Mononuclear cell (primary cell): ENCODE measurements at places on chromosomes 11 and 22. TPM values are rescaled to one million over a fixed set of nuclear protein-coding genes. Genes with fewer than 3 reads are reported as not detected.

Gene JAML
- 90.4 TPM for total RNA-seq

Gene MYEOV
- 2.3 TPM for total RNA-seq

Gene HEPN1
- not detected for total RNA-seq

Gene UBQLN3
- 0.21 TPM for total RNA-seq

Gene NAP1L4
- 272 TPM for total RNA-seq

Gene CRYAB
- total RNA-seq = not detected

Gene DEFB131B
- total RNA-seq = not detected

Gene ASPHD2
- 2.7 TPM for total RNA-seq

Gene MUC2
- not detected for total RNA-seq

Gene PDE3B
- total RNA-seq = 149 TPM

Gene SHISAL1
- total RNA-seq = not detected

Gene DERL3
- 1.7 TPM for total RNA-seq

Gene LDLRAD3
- 3.1 TPM for total RNA-seq

Gene SMTNL1
- 0.10 TPM for total RNA-seq

Gene CRYBA4
- not detected for total RNA-seq

Gene PIWIL4
- total RNA-seq = 5.2 TPM

Gene RIMBP3B
- total RNA-seq = not detected

Gene HBB
- 76.0 TPM for total RNA-seq

Gene KRTAP5-11
- not detected for total RNA-seq

Gene FANCF
- total RNA-seq = 8.8 TPM

Gene MYO7A
- 1.5 TPM for total RNA-seq

Gene UPK2
- total RNA-seq = not detected

Gene DGCR6
- 6.4 TPM for total RNA-seq

Gene TIMP3
- 0.21 TPM for total RNA-seq

Gene SEC14L2
- total RNA-seq = 15.5 TPM

Gene TSPAN32
- 21.6 TPM for total RNA-seq

Gene KRTAP5-8
- not detected for total RNA-seq

Gene THY1
- 0.31 TPM for total RNA-seq

Gene OR4D5
- not detected for total RNA-seq

Gene RIMBP3C
- 0.10 TPM for total RNA-seq

Gene ZDHHC24
- total RNA-seq = 10.0 TPM

Gene LMNTD2
- total RNA-seq = 2.1 TPM

Gene IGSF9B
- total RNA-seq = 4.3 TPM

Gene TRIM29
- total RNA-seq = not detected

Gene NXPE2
- not detected for total RNA-seq

Gene VWCE
- total RNA-seq = 0.52 TPM

Gene OR51B4
- total RNA-seq = not detected

Gene DEUP1
- not detected for total RNA-seq

Gene MAPK11
- total RNA-seq = 1.3 TPM

Gene SLC37A2
- total RNA-seq = 3.5 TPM

Gene SHANK2
- 0.21 TPM for total RNA-seq

Gene TSKU
- total RNA-seq = not detected

Gene MGAT3
- total RNA-seq = 0.21 TPM

Gene EIF4G2
- total RNA-seq = 824 TPM

Gene CLNS1A
- 135 TPM for total RNA-seq

Gene OR52I1
- total RNA-seq = not detected

Gene GPR83
- total RNA-seq = 0.10 TPM

Gene CRYBB2
- total RNA-seq = not detected

Gene TRPC6
- total RNA-seq = 0.63 TPM

Gene GAL3ST1
- total RNA-seq = 0.10 TPM

Gene OR5B21
- total RNA-seq = not detected

Gene NPAS4
- total RNA-seq = not detected

Gene INSC
- 0.10 TPM for total RNA-seq

Gene RAB3IL1
- total RNA-seq = not detected

Gene OR51B5
- total RNA-seq = 0.31 TPM

Gene TSGA10IP
- total RNA-seq = 0.10 TPM

Gene UBASH3B
- total RNA-seq = 16.3 TPM

Gene IL17REL
- not detected for total RNA-seq

Gene CYB561A3
- 46.4 TPM for total RNA-seq
